ENCODE measurements at places on chromosomes 1 and 21.

- no peak for DNase-seq
Measured at GRCh38 chr21:30478004-30478403, 2.2 kb downstream of the KRTAP19-1 start.

GRCh38 chr1:50976111-50976889 is 6.3 kb downstream of the CDKN2C start:
- DNase-seq, result no peak

- no peak for DNase-seq
Measured at GRCh38 chr1:160167056-160167455, 15.7 kb downstream of the ATP1A4 start.

GRCh38 chr1:119011706-119012105 is 23.6 kb upstream of the TBX15 start:
- DNase-seq, result no peak

GRCh38 chr1:198681252-198681651 is 42.4 kb downstream of the PTPRC start:
- DNase-seq, result no peak

DNA sequence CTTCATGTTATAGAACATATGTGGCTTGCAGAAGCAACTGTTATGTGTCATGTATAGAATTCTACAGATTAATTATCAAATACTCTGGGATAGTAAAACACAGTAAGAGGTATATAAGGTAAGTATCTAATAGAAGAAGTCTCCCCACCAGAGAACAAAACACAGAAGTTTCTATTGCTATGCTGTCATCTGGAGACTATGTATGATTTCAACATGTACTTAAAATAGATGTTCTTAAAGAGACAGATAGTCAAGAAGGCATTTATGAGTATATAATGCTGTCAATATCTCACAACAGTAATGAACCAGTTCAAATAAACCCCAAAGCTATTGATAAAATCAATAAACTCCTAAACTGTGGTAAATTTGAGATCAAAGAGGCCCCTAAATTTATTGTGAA is 8.1 kb upstream of the ADCY10 start:
- DNase-seq, result no peak

- DNase-seq, result no peak
Measured at GRCh38 chr1:4109628-4109940, 209.5 kb upstream of the C1orf174 start.

- no peak for DNase-seq
Measured at GRCh38 chr1:234743791-234744611, 134.0 kb upstream of the IRF2BP2 start.

GRCh38 chr1:224053456-224053855 is 60.5 kb upstream of the FBXO28 start:
- DNase-seq, result no peak

Measured in neural crest cell (in vitro differentiated cells).